ENCODE measurements at places on chromosomes 7 and 10.

DNA sequence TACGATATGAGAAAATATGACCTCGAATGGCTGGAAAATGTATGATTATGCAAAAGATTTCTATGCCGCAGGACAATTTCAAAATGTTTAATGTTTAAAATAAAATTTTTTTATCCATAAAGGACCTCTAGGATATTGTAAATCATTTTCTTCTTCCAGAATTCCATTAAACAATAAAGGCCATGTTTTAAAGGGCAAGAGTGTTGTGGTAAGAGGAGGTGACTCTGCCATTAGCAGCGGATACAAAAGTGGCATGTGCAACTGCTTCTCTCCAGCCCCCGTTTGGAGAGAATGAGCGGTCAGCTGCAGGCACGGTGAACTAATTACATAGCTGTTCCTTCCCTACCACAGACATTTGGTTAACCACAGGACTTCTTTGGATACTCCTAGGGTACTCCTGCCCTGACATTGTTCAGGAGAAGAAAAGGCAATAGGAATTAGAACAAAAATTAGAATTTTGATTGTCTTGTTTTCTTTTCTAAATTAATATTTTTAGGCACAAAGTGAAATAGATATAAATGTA is 63.8 kb downstream of the HBP1 start:
- DNase-seq = no peak

DNA sequence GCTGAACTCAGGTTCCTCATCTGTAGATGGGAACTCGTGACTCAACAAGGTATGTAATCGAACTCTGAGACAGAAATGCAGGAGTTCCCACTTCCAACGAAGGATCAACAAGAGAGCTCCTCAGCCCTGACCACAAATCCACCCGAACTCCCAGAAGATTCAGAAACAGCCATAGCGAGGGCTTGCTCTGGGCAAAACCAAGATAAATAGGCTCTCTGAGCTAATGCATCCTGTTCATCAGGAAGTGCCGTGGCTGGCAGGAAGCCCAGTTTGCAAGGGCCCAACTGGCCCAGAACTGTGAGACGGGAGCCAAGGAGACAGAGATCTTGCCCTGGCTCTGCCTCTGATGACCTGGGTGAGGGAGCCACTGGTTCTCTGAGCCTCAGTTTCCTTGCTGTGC is 141.7 kb upstream of the PFKP start:
- DNase-seq = no peak

GRCh38 chr10:129658376-129659072 is 191.5 kb downstream of the MGMT start:
- DNase-seq = no peak

DNA sequence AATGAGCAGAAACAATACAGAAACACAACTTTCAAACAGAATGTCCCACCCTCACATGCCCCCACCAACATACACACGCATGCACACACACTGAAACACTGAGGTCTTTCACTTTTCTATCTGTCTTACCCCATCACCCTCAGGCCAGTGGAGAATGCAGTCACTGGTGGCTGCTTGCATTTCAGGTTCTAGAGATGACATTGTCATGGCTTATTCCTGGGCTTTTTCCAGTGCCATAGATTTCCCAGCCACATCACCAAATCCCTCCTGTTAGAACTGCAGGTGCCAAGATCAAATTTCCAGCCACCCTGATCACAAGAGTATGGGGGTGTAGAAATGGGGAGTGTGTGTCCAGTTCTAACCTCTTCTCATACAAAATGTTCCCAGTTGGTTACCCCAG is 68.4 kb downstream of the CACNA2D1 start:
- DNase-seq = no peak

- DNase-seq = peak; percentile 35
Measured at GRCh38 chr7:140517546-140518369, 38.5 kb upstream of the MKRN1 start.

DNA sequence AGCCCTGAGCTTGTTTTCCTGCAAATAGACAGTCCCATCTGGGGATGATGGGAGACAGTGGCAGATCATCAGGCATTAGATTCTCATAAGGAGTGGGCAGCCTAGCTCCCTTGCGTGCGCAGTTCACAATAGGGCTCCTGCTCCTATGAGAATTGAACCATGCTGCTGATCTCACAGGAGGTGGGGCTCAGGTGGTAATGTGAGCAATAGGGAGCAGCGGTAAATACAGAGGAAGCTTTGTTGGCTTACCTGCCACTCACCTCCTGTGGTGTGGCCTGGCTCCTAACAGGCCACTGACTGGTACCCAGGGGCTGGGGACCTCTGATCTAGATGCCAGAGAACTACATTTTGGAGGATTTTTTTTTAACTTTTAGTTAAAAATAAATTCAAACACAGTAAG is 434.8 kb upstream of the MKI67 start:
- no peak for DNase-seq

DNA sequence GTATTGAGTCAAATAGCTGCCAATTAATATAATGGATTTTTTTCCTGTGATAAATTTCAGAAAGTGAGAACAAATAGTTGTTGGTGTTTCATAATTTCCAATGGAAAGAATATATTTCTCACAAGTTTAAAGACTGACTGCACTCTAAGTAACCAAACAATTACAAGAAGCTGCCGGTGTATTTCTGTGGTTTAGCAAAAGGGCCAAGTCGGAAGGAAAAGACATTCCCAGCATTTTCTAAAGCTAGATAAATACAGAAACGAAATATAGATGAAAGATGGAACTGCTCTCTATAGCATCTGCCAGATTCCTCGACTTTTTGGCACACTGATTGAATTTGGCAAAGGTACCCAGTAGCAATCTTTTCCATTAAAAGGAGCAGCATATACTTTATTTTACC is 92.7 kb upstream of the MKX start:
- DNase-seq = no peak

DNA sequence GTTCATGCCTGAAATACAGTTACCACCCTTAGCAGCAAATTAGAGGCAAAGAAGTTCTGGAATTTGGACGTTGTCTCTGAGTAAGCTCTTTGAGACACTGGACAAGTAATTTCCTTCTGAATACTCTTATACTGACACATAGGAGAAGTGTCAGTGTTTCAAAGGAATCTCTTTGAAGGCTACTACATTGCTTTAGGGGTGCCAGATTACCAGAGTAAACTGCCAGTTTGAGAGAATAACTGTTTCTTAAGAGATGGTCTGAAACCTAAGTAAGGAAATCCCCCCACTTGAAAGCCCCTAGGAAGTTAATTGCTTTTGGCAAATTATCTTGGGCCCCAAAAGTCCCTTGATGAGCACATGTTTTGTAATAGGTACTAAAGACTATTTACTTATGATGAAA is 3.4 kb downstream of the FAS start:
- DNase-seq = no peak

- DNase-seq = no peak
Measured at GRCh38 chr7:117705630-117706029, 167.6 kb downstream of the CTTNBP2 start.
